ENCODE measurements at places on chromosomes 5 and 9.
A peak's percentile ranks its signal among the peaks of the same experiment; 100 is the strongest.

DNA sequence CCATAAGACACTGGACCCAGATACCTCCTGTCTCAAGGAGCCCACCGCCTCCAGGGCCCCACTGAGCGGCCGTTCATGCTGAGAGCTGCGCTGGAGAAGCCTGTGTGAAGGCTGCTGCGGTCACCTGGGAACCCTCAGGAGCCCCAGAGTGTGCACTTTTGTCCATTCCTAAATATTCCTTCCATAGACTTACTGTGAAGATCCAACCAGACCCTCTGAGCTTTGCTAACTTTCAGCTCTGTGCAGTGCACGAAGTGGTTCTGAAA, 119.5 kb downstream of the COL23A1 start:
- H3K27ac ChIP-seq = peak overlapping the region; percentile 63
- DNase-seq = no peak
- peaks cover 12% of the 10 kb centered on the region for H3K4me1 ChIP-seq
- H3K27me3 ChIP-seq = no peaks in the 10 kb centered on the region
- no peaks in the 10 kb centered on the region for H3K36me3 ChIP-seq

DNA sequence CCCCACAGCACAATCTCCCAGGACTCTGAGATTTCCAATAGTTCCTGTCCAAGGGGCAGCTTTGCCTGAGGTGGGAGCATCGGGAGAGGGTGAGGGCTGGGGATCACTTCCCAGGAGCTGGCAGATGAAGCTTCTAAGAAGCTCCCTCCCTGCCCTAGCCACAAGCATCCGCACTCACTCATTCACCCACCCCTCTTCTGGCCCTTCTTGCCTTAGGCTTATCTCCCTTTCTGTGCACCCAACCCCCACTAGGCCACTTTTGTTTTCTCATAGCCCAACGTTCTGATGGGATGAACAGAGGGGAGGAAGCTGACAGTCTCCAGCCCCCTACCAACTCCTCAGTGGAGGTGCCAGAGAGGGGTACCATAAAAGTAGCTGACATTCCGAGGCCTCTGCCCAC, 3.7 kb upstream of the PCDH1 start:
- H3K27me3 ChIP-seq = no peaks in the 10 kb centered on the region
- no peaks in the 10 kb centered on the region for H3K36me3 ChIP-seq
- peak; percentile 80 for DNase-seq

DNA sequence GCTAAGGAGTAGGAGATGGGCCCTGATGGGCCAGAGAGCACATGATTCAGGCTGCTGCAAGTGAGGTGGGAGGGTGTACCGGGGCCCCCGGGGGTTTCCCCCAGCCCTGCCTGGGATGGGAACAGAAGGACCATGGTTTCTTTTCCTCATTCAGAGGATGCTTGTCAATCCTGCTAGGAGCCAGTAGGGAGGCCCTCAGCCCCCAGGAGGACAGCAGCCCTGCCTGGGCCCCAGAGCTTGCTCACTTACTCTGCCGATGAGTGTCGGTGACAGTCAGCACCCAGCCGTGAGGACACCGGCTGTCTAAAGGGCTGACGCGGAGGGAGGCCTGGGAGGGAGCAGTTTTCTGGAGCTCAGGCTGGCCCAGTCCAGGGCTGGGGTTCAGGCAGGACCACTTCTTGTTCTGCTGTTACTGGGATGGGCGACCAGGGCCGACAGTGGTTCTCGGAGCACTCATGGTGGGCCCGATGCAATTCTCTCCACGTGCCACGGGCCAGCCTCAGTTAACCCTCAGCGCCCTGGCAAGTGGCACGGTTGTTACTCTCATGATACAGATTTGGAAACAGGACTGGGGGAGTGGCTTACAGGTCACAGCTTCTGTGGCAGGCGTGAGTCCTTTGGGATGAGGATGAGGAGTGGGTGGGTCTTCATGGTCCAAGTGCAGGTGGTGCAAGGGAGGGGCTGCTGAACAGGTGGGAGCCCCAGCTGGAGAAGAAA, 1.8 kb downstream of the ARRDC1 start:
- H3K4me1 ChIP-seq = peaks cover 3% of the 10 kb centered on the region
- no peak overlapping the region for H3K27ac ChIP-seq
- no peaks in the 10 kb centered on the region for H3K27me3 ChIP-seq
- H3K4me3 ChIP-seq = no peak overlapping the region

DNA sequence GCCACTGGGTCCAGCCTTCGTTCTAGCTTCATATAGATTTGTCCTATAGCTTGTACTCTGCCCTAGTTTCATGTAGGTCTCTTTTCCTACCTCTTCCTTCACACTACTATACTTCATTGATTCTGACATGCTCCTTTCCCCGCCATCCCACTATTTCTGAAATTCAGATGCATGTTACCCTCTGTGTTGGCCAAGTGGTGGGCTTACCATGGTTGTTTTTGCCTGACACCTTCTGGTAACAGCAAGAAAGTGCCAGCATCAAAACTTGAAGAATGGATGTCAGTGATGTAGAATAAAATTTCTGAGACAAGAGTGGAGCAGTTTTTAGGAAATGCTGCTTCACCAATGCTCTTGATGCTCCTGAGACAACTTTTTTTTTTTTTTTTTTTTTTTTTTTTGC, 19.5 kb upstream of the SERINC5 start:
- H3K4me3 ChIP-seq = no peak overlapping the region
- no peaks in the 10 kb centered on the region for H3K27me3 ChIP-seq
- peak; percentile 78 for DNase-seq
- no peaks in the 10 kb centered on the region for H3K36me3 ChIP-seq

GRCh38 chr5:1997640-1998347, 115.1 kb upstream of the IRX4 start:
- H3K27me3 ChIP-seq = no peaks in the 10 kb centered on the region
- H3K36me3 ChIP-seq = no peaks in the 10 kb centered on the region
- no peak overlapping the region for H3K4me3 ChIP-seq
- no peaks in the 10 kb centered on the region for H3K4me1 ChIP-seq
- no peak overlapping the region for H3K27ac ChIP-seq

GRCh38 chr9:131477367-131477766, 25.4 kb upstream of the POMT1 start:
- no peak for DNase-seq
- no peaks in the 10 kb centered on the region for H3K27me3 ChIP-seq
- peaks cover 55% of the 10 kb centered on the region for H3K36me3 ChIP-seq
- H3K27ac ChIP-seq = no peak overlapping the region

- H3K27ac ChIP-seq = no peak overlapping the region
- H3K4me3 ChIP-seq = no peak overlapping the region
- no peaks in the 10 kb centered on the region for H3K36me3 ChIP-seq
- DNase-seq = no peak
Measured at GRCh38 chr5:102797322-102797884, 42.3 kb downstream of the PAM start.

DNA sequence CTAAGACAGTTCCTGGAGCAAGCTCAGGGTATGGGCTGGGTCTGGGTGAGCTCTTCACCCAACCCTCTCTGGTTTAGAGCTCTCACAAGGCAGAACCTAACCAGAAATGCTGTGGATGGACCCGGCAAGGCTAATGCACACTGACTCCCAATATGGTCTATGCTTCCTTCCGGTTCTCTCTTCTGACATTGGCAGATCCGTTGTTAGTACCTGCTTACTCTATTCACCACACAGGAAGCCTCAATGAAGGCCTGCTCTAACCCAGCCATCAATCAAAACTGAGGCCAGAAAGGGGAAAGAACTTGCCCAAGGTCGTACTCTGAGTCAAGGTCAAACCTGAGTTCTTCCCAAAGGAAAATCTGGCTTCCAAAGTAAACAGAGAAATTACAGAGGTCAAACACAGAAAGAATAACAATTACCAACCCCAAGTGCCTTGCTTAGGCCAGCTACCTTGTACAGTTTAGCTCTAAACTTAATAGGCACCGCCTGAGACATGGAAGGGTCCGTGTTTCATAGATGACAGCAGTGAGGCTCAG, 46.0 kb upstream of the AKNA start:
- H3K4me1 ChIP-seq = no peaks in the 10 kb centered on the region
- no peak for DNase-seq
- H3K36me3 ChIP-seq = no peaks in the 10 kb centered on the region
- H3K4me3 ChIP-seq = no peak overlapping the region

DNA sequence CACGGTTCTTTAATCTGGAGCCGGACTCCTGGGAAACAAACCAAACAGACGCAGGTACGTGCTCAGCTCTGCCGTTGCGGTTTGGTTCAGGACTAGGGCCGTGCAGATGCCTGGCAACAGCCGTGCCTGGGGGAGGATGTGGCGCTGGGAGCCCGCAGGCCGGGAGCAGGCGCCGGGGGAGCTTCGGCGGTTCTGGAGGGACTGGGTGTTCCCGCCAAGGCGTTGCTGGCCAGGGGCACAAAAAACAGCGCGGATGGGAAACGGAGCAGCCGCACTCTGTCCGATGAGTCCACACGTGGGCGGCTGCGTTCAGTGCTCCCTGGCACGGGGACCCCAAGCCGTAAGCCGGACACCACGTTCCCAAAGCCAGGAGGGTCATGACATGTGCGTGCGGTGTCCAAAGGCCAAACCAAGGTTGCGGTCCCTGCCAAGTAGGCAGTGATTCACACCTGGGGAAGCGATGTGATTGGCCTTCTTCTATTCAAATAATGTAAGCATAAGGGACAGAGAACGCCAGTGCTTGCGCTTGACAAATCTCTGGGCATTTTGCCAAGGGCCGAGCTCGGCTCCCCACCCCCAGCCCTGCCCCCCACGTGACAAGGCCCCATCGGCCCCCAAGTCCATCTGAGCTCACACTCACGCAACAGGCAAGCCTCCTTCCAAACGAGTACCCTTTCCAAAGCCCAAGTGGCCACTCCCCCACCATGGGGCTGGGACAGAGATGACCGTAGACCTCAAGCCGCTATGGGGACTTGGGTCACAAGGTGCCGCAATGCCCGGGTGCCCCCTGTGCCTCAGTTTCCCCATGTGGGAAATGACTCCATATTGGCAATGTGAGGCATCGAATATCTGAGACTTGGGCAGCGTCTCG, 49.7 kb upstream of the NKD2 start:
- H3K27ac ChIP-seq = no peak overlapping the region
- DNase-seq = no peak
- no peaks in the 10 kb centered on the region for H3K36me3 ChIP-seq
- no peak overlapping the region for H3K4me3 ChIP-seq
- no peaks in the 10 kb centered on the region for H3K27me3 ChIP-seq
- no peaks in the 10 kb centered on the region for H3K4me1 ChIP-seq

DNA sequence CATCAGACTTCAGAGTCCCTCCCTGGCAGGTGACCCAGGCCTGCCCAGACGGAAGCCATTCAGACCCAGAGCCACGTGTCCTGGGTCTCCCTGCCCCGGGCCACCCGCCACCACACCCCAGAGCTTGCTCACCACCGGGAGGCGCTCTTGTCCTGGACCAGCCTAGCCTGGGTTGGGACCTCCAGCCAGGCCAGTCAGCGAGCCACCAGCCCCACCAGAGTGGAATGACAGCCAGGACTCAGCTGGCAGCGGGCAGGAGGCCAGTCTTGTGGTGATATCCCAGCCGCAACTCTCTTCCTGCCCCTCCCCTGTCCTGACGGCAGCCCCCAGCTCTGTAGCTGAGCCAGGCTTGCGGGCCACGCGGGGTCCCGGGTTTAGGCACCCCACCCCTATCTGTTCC, 1.7 kb upstream of the PTGDS start:
- H3K27me3 ChIP-seq = no peaks in the 10 kb centered on the region
- no peak overlapping the region for H3K4me3 ChIP-seq
- no peaks in the 10 kb centered on the region for H3K4me1 ChIP-seq
- no peak overlapping the region for H3K27ac ChIP-seq
- DNase-seq = peak; percentile 54

- H3K36me3 ChIP-seq = no peaks in the 10 kb centered on the region
- DNase-seq = no peak
- H3K27ac ChIP-seq = no peak overlapping the region
- no peak overlapping the region for H3K4me3 ChIP-seq
- H3K4me1 ChIP-seq = no peaks in the 10 kb centered on the region
- H3K27me3 ChIP-seq = no peaks in the 10 kb centered on the region
Measured at GRCh38 chr5:30650311-30650710, 543.2 kb upstream of the CDH6 start.

DNA sequence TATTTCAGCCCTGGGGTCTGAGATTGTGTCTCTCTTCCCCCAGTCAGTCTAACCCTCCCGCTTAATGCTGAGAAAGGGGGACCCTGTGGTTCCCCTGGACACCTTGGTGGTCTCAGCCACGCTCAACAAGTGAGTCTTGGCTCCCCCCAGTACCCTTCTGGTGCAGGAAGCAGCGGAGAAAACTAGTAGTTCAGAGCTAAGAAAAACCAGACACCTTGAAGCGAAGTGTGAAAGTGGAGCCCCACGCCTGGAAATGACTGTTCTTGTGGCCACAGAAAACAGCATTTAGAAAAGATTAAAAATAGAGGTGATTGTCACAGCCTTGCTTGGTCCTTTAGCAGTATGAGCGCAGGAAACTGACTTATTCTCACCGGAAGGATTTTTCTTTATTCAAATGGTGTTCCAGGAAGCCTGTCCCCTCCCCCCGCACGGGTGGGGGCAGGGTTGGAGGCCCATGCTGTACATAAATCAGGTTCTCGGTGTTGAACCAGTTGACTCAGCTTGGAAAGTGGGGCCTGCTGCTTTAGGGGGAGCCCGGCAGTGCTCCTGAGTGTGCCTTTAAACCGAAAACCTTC, 8.1 kb downstream of the ARPC5L start:
- peak overlapping the region; percentile 93 for H3K4me3 ChIP-seq
- H3K27ac ChIP-seq = peak overlapping the region; percentile 68
- H3K36me3 ChIP-seq = peaks cover 8% of the 10 kb centered on the region
- no peaks in the 10 kb centered on the region for H3K27me3 ChIP-seq
- no peak for DNase-seq
- H3K4me1 ChIP-seq = peaks cover 6% of the 10 kb centered on the region

DNA sequence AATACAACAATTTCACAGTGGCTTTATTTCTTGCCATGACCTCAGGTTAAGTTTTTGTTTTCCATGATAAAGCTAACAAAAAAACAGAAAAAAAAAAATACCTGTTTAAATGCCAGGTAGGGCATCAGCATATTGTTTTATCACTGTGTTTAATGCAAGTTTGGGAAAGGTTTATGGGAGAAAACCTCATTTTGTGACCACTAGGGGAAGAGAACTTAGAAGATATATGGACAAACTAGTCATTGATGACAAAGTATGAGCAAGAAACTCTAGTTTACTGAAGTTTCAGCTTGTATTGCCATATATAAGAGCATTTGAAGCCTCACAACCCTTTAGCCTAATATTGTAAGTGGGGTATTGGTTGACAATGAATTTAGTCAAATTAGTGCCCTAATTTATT, 1431.4 kb upstream of the CDH18 start:
- no peak overlapping the region for H3K27ac ChIP-seq
- H3K27me3 ChIP-seq = no peaks in the 10 kb centered on the region
- no peak overlapping the region for H3K4me3 ChIP-seq
- H3K36me3 ChIP-seq = no peaks in the 10 kb centered on the region

GRCh38 chr5:43338862-43339261, 25.6 kb upstream of the HMGCS1 start:
- H3K4me1 ChIP-seq = no peaks in the 10 kb centered on the region
- H3K36me3 ChIP-seq = no peaks in the 10 kb centered on the region
- H3K27me3 ChIP-seq = no peaks in the 10 kb centered on the region
- H3K27ac ChIP-seq = no peak overlapping the region
- no peak overlapping the region for H3K4me3 ChIP-seq
- no peak for DNase-seq
